Panc1 (cell line): ENCODE measurements at places on chromosomes 13 and 19. TPM values are rescaled to one million over a fixed set of nuclear protein-coding genes. Genes with fewer than 3 reads are reported as not detected.

Gene ACP5
- 0.85 TPM for total RNA-seq

Gene SYCN
- total RNA-seq = 0.33 TPM

GRCh38 chr13:103531278-103531677 is 465.1 kb upstream of the SLC10A2 start:
- DNase-seq = no peak
- H3K36me3 ChIP-seq = no peaks in the 10 kb centered on the region
- no peaks in the 10 kb centered on the region for H3K4me1 ChIP-seq
- H3K27me3 ChIP-seq = no peaks in the 10 kb centered on the region
- H3K4me3 ChIP-seq = no peak overlapping the region

DNA sequence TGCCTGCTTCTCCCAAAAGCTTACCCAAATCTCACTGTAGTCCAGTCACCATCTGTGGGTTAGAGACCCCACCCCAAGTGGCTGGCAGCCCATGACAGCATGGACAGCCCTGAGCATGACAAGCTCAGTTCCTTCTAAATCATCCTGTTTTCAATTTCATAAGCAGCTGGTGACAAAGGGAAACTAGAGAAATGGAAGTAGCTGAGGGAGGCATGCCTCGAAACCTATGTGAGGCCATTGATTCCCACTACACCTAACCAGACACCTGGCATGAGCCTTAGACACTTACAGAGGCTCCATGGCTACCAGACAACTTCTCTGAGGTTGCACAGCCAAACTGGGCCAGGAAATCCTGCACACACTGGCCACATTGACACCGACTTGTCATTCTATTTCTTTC is 56.2 kb downstream of the ABCC4 start:
- H3K4me1 ChIP-seq = peaks cover 10% of the 10 kb centered on the region
- no peaks in the 10 kb centered on the region for H3K27me3 ChIP-seq
- DNase-seq = no peak
- H3K27ac ChIP-seq = peak overlapping the region; percentile 54; the same call in 1 of the 2 replicates

DNA sequence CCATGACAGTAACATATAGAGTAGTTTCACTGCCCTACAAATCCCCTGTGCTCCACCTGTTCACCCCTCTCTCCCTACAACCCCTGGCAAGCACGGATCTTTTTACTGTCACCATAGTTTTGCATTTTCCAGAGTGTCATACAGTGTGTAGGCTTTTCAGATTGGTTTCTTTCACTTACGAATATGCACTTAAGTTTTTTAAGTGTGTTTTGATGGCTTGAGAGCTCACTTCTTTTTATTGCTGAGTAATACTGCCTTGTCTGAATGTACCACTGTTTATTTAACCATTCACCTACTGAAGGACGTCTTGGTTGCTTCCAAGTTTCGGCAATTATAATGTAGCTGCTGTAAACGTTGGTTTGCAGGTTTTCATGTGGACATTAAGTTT is 175.1 kb downstream of the ITGBL1 start:
- no peak for DNase-seq
- H3K4me1 ChIP-seq = peaks cover 14% of the 10 kb centered on the region
- no peaks in the 10 kb centered on the region for H3K27me3 ChIP-seq

GRCh38 chr13:76672420-76672819 is 213.8 kb downstream of the KCTD12 start:
- no peaks in the 10 kb centered on the region for H3K4me1 ChIP-seq
- no peaks in the 10 kb centered on the region for H3K27me3 ChIP-seq
- DNase-seq = no peak
- H3K36me3 ChIP-seq = no peaks in the 10 kb centered on the region
- no peak overlapping the region for H3K4me3 ChIP-seq

DNA sequence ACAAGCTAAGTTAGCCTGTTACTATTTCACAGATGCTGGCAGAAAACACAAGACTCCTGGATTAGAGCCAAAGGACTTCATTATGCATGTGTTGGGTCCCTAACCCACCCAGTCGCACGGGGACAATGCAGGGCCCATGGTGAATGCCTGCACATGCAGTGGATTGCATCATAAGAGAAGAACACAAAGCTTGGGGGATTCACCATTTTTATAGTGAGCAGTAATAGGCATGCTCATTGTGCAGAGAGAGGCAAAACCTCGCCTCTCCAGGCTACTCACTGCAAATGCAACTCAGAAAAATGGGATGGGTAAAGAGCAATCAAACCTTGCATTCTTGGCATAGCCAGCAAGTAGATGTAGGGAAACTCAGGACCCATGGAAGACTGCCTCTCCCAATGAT is 115.8 kb downstream of the DIAPH3 start:
- no peak overlapping the region for H3K4me3 ChIP-seq
- H3K4me1 ChIP-seq = no peaks in the 10 kb centered on the region; the same call in 1 of the 2 replicates
- H3K36me3 ChIP-seq = no peaks in the 10 kb centered on the region
